Activated T-cell treated with anti-CD3 and anti-CD28 coated beads, Interleukin-2, amount 50 U/mL, for 72 hours (primary cell): ENCODE measurements at places on chromosomes 13 and 19. TPM values are rescaled to one million over a fixed set of nuclear protein-coding genes. Genes with fewer than 3 reads are reported as not detected.

The ODAD3 gene
- total RNA-seq: 0.16 TPM

The PCID2 gene
- total RNA-seq: 76.8 TPM

GRCh38 chr13:74136084-74136658, 2.0 kb upstream of the KLF12 start:
- peak; percentile 55 for DNase-seq

The FFAR3 gene
- 8.8 TPM for total RNA-seq

- no peak for DNase-seq
Observed at GRCh38 chr13:110894086-110894485, 20.8 kb downstream of the ANKRD10 start.

DNA sequence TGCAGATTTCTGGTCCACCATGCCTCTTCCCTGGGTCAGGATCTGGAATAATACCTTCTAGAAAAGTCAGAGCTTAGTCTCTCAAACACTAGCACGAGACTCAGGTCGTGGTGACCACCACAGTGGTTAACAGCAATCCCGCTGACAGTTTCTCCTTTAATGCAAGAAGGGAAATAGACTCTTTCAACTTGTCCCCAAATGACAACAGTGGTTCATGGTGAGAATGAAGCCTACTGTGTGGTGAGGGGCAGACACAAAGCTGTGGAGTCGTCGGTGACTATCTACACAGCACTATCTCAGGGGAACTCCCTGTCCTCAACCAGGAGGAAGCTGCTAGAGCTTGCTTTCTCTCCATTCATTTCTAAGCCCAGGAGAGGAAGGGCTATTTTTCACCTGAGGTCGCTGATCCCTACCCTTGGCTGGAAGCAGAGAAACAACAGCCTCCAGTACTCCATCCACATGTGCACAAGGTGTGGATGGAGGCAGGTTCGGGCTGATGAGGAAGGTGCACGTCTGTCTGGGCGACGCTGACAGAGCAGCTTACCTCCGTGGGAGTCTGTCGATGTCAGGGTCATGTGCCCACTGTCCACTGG, 72.4 kb downstream of the STK24 start:
- peak; percentile 54 for DNase-seq

The CALR3 gene
- not detected for total RNA-seq

DNA sequence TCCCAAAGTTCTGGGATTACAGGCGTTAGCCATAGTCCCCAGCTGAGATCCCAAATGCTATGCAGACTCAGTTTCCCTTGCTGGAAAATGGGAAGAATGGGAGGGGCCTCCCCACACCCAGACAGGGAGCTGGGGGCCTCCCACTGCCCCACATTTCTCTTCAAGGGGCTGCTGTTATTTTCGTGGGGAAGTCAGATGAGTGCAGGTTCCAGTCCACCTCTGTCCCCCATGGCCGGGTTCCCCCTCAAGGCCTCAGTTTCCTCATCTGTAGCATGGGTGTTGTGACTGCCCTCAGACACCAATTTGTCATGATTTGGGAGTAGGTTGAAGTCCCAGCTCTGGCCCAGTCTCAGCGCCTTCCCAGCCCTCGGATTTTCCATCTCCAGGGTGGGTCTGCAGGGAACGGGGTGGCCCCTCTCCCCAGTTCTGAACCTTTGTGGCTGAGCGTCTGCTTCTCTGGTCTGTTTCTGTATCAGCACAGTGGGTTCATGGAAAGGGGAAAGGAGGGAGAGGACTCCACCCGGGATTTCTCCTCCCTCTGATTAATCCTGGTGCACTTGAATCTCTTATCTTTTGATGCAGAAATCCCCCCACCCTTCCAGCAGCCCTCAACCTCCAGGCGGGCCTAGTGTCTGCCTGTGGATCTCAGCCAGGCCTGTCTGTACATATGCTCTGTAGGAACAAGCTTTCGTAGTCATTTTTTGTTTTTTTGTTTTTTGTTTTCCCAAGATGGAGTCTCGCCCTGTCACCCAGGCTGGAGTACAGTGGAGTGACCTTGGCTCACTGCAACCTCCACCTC, 12.2 kb downstream of the NFIC start:
- no peak for DNase-seq

GRCh38 chr13:109743706-109744453, 42.5 kb downstream of the IRS2 start:
- no peak for DNase-seq

The ZSCAN18 gene
- total RNA-seq: 51.3 TPM

The ADGRE3 gene
- not detected for total RNA-seq

The FXYD5 gene
- total RNA-seq: 342 TPM

The KLC3 gene
- 0.22 TPM for total RNA-seq

- DNase-seq: no peak
Observed at GRCh38 chr19:42524943-42525342, 3.3 kb downstream of the CEACAM1 start.

DNA sequence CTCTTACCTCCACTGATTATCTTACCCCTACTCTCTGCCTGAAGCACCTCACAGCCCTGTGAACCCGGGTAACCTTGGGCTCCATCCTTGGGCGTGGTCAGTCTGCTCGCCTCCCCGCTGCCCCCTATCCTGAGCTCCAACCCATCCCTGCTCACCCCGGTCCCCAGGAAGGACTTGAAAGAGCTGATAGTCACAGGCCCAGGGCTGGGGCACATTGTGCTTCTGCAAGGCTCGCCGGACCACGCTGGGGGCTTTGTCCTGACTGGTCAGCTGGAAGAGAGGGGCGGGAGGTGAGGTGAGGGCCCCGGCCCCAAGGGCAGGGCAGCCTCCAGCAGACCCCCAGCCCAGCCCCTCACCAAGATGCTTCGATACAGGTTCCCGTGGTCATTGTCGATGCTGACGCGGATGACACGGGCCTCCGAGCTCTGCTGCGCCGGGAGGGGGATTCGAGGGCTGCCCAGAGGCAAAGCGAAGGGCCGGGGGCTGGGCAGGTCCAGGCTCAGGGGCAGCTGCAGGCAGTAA, 13.0 kb upstream of the EPOR start:
- DNase-seq: no peak

DNA sequence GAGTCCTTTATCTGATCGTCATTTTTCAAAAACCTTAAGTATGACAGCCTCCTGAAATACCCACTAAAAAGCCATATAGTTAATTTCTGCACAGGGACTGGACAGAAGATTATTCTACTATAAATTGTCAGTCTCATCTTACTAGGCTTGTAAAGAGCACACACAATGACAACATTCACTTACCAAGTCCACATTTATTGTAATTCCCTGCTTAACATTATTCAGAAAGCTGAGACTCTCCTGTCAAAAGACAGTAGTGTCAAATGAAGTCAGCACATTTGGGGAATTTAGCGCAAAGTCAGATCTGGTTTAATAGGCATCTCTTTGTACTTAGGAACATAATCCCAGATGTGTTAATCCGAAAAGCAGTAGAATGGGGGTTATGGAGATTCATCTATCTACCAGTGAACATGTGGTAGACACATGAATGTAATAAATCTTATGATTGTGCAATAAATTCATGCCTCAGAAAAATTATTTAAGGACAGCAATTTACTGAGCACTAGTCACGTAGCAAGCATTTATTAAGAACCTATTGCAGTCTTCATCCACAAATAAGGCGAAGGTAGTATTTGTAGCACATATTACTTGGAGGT, 224.6 kb upstream of the GPC6 start:
- DNase-seq: no peak

The GJA3 gene
- 0.74 TPM for total RNA-seq

The CACNG8 gene
- 0.02 TPM for total RNA-seq

DNA sequence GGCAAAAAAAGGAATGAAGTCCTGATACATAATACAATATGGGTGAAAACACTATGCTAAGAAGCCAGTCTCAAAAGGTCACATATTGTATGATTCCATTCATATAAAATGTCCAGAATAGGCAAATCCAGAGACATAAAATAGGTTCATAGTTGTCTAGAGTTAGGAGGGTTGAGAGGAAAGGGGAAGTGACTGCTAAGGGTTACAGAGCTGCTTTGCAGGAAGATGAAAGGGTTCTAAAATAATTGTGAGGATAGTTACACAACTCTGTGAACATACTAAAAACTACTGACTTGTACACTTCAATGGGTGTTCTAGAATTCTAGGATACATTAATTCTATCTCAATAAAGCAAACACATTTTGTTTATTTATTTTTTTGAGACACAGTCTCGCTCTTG, 25.7 kb downstream of the CAB39L start:
- DNase-seq: no peak

The FXYD1 gene
- total RNA-seq: 1.6 TPM

The ZNF613 gene
- 4.2 TPM for total RNA-seq

The SIGLEC10 gene
- total RNA-seq: 1.4 TPM

The KIR3DL1 gene
- total RNA-seq: not detected

- peak; percentile 82 for DNase-seq
Observed at GRCh38 chr19:10270616-10271394, at the start of gene ICAM1. TSS of gene ICAM1 (plus strand) at chr19:10271120. CDS start at chr19:10271160, 40 bp downstream.

- peak; percentile 19 for DNase-seq
Observed at GRCh38 chr13:52411629-52412028, 5.7 kb upstream of the THSD1 start.

DNA sequence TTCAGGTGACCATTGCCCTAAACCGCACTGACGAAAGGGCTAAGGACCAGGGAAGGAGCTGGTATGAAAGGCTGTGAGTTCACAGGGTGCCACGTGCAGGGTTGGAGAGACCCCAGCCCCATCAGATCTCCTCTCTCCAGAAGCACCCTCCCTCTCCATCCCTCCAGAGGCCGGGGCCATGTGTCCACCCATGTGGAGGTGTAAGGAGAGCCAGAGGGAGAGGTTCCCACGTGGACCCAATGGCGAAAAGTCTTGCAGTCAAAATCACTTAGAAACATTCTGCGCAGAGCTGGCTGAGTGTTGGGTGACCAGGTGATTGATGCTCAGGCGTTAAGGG, 168.3 kb downstream of the COL4A1 start:
- DNase-seq: no peak

- DNase-seq: peak; percentile 52
Observed at GRCh38 chr19:45640849-45641273, 1.7 kb upstream of the EML2 start.

DNA sequence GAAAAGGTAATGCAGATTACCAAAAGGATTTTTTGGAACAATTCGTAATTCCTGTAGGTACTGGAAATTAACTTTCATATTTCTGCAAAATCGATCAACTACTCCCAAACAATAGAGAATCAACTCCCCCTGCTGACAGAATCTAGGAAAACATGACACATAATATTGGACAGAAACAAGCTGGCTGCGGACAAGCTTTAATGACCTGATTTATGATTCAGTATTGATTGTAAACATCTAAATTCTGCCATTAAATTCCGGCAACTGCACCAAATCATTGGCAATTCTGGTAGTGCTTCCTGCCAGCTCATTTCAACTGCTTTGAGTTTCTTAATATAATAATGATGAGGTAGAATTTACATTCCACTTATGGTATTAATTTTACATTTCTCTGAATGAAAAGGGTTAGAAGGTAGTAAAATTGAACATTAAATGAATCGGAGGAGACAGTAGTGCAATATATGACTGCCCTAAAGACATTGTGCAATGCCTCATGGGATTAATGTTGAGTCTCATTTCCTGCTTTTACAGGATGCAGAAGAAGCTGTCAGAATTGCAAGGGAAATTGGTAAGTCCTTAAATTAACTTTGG, 146.5 kb downstream of the PCCA start:
- peak; percentile 22 for DNase-seq

DNA sequence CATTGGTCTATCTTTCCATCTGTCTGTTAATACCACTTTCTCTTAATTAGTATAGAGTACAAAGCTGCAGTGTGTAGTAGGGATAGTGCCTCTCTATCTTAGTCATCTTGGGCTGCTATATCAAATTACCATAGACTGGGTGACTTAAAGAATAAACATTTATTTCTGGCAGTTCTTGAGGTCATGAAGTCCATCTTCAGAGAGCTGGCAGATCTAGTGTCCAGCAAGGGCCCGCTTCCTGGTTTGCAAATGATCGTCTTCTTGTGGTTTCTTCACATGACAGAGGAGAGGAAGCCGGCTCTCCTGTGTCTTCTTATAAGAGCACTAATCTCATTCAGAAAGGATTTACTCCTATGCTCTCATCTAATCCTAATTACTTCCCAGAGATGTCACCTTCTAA, 6.1 kb downstream of the ZNF700 start:
- no peak for DNase-seq

GRCh38 chr13:73677048-73677601, 457.1 kb downstream of the KLF12 start:
- no peak for DNase-seq

DNA sequence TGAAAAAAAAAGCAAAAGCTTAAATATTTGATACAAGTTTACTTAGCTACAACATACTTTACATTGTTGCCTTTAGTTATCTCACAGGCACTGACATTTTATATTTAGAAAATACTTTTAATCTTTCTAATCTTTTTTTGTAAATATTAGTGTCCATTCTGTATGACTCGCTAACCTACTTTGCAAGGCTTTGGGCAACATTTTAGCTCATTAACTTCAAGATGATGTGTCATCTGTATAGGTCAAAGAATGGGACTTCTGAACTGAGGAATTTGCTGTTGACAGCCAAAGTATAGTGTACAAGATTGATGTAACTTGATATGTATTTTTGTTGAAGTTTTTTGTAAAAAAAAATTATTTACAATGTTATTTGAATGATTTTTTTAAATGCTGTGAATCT, 2.7 kb upstream of the C1QTNF9 start:
- DNase-seq: no peak

DNA sequence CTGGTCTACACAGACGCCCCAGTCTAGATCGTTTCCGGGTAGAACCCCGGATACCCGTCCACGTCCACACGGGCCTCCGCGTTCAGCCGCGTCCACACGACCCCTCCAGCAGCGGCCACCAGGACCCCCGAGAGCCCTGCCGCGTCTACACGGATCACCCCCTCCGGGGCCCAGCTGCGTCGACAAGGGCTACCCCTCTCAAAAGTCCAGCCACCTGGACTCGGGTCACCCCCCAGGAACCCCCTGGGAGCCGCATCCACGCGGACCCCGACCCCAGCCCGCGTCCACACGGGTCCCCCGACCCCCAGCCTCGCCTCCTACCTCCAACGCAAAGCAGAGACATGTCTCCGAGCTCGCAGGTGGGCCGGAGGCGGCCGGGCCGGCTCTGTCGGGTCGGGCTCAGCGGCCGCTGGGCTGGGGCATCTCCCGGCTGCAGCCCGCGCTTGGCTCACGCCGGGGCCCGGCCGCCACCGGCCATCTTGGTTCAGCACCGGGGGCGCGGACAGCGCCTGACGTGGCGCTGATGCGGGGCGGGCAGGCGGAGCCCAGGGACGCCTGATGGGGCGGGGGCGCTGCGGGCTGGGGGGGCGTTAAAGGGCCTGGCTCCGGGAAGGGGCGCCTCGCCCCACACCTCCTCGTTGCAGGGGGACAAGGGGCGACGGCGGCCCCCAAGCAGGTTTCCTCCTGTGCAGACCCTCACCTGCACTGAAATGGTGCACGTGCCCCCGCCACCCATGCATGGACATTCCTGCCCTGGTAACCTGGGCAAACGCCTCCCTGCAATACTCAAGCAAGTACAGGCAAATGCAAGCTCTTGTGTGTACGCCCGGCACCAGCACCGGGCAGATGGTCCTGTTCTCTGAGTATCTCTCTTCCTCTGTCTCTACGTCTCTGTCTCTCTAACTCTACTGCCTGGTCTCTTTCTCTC, at the start of gene UNC13A:
Gene UNC13A, minus strand, starts transcription at position 498 of the 928 bp plus-strand sequence. Its CDS starts 155 bp downstream, at position 343.
- peak; percentile 67 for DNase-seq

The ERVK3-1 gene
- total RNA-seq: 70.8 TPM

DNA sequence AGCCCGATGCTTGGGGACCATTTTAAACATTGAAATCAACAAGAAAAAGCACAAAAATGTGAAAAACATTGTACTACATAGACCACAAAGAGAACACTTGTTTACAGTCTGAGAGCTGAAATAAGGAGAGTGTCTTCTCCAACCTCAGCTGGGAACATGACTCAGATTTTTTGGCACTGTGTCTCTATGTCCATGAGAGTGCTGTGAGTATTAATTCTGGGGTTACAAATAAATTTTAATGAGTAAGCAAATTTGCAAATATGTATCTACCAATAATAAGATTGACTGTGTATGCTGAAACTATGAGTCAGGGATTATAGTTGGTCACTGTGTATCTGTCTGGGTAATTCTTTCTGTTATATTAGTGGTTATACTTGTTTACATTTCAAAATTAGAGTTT, 174.0 kb downstream of the DCT start:
- no peak for DNase-seq
